Thoracic aorta (tissue), 2 donors: ENCODE measurements at places on chromosomes 16 and 17.

- H3K27ac ChIP-seq: no peak overlapping the region
- no peaks in the 10 kb centered on the region for H3K27me3 ChIP-seq
- H3K4me1 ChIP-seq: no peaks in the 10 kb centered on the region
- no peak for DNase-seq
These were observed 4.9 kb downstream of the MYO15B start for GRCh38 chr17:75592348-75593020.

GRCh38 chr16:72511171-72511570, 339.2 kb upstream of the PMFBP1 start:
- H3K4me1 ChIP-seq: no peaks in the 10 kb centered on the region
- no peaks in the 10 kb centered on the region for H3K36me3 ChIP-seq
- no peak for DNase-seq
- no peak overlapping the region for H3K27ac ChIP-seq

DNA sequence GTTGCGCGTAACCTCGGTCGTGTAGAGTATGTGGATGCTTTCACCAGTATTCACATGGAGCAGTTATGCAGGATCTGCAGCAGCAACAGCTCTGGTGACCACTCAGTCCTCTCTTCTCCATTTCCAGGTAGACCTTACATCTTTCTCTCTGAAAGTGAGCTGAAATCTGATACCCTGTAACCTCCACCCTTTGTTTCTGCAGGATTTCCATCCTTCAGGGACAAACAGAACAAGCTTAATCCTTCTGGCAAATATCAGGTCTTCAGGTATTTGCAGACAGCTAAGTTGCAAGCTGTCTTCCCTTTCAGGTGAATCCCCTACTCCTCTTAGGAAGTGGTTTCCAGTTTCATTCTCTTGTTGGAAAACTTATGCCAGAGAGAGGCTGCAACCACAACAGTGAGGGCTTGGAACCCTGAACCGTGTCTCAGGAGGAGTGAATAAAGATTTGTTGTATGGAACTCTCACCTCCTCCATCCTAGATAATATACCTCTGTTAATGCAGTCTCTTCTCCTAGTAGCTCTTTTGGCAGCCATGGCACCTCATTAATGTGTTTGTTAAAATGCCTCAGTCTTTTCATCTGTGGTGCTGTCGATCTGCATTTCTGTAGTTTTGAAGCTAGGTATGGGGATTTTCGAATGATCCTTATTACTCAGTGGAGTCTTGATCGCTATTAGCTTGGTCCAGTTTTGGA, 172.5 kb downstream of the PRKCA start:
- DNase-seq: no peak
- H3K4me3 ChIP-seq: no peak overlapping the region
- no peaks in the 10 kb centered on the region for H3K36me3 ChIP-seq
- H3K27me3 ChIP-seq: no peaks in the 10 kb centered on the region

- peak within 1 kb of the TSS; percentile 92 for H3K27ac ChIP-seq
- peak within 1 kb of the TSS; percentile 95 for H3K4me3 ChIP-seq
- DNase-seq: peak; percentile 88
- no peaks in the 10 kb centered on the region for H3K27me3 ChIP-seq
These were observed at the start of gene CALCOCO2 for GRCh38 chr17:48830840-48831548. CALCOCO2 (plus strand) TSS chr17:48831035; CDS start chr17:48841708, 10,673 bp downstream.

GRCh38 chr16:67264277-67264676, 15.1 kb upstream of the PLEKHG4 start:
- H3K27ac ChIP-seq: no peak overlapping the region
- H3K36me3 ChIP-seq: no peaks in the 10 kb centered on the region
- no peak overlapping the region for H3K4me3 ChIP-seq
- no peaks in the 10 kb centered on the region for H3K27me3 ChIP-seq
- no peak for DNase-seq

DNA sequence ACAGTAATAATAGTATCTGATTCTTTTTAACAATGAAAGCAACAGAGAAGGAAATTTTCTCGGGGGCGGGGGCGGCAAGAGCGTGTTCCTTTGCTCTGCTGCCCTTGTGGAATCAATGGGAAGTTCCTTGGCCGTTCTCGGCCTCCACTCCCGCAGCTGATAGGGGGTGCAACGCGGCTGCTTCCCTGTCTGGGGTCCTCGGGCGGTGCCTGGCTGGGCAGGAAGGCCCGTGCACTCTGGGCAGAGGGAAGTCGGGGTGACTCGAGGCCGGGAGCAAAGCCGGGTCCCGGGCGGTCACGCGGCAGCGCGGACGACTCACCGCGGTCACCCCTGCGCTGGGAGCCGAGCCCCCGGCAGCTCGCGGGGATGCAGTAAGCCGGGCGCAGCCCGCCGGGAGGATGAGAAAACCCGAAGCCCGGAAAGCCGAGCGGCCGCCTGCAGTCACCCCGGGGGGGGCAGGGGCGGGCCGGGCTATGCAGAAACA, 2.5 kb downstream of the TUBB3 start:
- H3K27ac ChIP-seq: no peak overlapping the region
- H3K4me3 ChIP-seq: peak overlapping the region; percentile 61
- DNase-seq: no peak
- no peaks in the 10 kb centered on the region for H3K36me3 ChIP-seq
- peaks cover 13% of the 10 kb centered on the region for H3K4me1 ChIP-seq
